Amniotic stem cell (primary cell): ENCODE measurements at places on chromosomes 11 and 22.

DNA sequence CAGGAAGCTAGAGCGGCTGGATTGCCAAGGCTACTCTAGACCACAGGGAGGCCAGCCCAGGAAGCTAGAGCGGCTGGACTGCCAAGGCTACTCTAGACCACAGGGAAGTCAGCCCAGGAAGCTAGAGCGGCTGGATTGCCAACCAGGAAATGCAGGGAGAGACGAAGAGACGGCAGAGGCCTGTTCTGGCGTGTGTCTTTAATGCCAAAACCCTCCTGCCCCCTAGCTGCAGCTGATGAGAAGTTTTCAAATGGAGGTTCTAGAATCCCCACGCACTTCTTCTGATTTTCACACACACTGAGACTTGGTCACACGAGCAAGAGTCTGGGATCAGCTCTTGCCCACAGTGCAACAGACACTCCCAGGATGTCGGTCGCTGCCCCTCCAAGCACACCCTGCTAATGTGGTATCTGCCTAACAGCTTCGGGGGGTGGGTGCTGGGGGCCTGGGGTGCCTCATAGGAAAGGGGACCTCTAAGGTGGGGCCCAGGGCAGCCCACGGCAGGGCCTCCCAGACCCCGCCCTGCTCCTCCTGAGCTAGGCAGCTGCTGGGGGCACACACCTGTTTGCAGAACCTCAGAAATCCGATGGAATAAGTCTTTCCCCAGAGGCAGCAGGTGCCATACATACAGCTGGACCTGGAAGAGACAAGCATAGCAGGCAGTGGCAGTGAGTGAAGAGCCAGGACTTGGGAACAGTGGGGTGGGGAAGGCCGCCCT is 28.5 kb downstream of the MAFF start:
- DNase-seq, result no peak

DNA sequence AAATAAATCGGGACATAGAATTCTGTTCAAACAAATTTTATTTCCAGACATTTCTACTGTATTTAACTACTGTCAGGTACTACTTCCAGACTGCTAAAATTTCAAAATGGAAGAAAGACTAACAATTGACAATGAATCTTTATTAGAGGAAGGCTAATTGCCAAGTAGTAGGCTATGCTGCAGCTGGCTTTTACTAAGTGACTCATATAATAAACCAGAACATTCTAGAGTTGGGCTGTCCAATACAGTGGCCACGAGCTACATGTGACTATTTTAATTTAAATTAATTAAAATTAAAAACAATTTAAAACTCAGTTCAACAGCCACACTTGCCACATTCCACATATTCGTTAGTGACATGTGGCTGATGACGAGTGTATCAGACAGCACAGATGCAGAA is 27.6 kb downstream of the CHKA start:
- no peak for DNase-seq

- DNase-seq, result no peak
Observed at GRCh38 chr11:112697391-112698178, 263.6 kb upstream of the NCAM1 start.

GRCh38 chr11:24264868-24265267 is 232.0 kb upstream of the LUZP2 start:
- DNase-seq, result no peak

DNA sequence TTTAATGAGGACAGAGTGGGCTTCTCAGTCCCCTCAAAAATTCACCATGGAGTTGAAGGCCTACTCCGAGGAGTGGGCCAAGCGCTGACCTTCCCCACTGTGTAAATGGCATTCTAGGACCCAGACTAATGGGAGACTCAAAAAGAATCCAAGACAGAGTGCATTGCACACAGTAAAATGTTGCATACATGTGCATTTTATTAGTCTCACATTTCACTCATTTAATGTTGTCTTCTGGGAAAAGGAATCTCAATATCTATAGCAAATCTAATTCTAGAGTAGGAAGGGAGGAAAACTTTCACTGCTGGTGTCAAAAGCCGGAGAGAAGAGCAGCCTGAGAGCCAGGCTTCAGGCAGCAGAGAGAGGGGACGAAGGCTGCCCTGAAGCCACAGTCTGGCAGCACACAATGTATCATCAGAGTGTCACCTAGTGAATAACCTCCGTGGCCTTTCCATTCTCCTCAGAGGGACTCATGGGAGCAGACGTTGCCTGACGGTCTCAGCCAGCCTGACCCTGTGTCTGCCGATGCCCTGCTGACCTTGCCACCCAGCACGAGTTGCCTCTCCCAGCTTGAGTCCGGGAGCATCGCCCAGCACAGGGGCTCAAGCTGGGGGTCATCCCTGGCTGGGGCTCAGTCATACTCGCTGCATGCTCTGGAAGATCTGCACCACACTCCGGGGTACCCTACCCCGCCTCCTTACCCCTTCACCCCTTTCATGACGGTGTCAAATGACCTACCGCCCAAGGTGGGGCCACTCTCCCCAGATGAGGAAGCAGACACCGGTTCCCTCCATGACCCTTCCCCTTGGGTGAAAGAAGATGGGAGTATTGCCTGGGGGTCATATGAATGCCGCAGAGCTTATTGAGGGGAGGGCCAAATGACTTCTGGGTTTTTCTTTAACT is 12.9 kb upstream of the POU2AF3 start:
- no peak for DNase-seq

- no peak for DNase-seq
Observed at GRCh38 chr11:123321636-123322035, 108.4 kb upstream of the GRAMD1B start.

GRCh38 chr22:40533712-40534378 is 102.7 kb downstream of the MRTFA start:
- no peak for DNase-seq

- DNase-seq, result no peak
Observed at GRCh38 chr11:8832571-8833260, 78.3 kb upstream of the AKIP1 start.

GRCh38 chr11:75920848-75921247 is 105.8 kb downstream of the UVRAG start:
- DNase-seq, result no peak

DNA sequence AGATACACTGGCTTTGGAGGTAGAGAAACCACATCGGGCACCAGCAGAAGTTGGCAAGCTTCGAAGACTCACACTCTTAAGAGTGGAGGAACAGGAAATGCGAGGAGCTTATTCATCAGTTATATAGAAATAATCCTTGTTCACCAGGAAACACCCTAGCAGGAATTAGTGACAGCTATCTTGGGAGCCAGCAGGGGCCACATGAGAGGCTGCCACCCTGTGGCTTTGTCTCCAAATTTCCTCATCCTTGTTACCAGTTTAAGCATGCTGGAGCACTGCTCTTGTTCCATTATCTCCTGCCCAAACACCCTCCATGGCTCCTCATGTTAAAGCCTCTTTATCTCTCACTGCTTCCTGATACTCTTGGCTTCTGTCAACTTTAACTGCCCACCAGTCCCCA is 131.0 kb downstream of the PLEKHA7 start:
- DNase-seq, result no peak

DNA sequence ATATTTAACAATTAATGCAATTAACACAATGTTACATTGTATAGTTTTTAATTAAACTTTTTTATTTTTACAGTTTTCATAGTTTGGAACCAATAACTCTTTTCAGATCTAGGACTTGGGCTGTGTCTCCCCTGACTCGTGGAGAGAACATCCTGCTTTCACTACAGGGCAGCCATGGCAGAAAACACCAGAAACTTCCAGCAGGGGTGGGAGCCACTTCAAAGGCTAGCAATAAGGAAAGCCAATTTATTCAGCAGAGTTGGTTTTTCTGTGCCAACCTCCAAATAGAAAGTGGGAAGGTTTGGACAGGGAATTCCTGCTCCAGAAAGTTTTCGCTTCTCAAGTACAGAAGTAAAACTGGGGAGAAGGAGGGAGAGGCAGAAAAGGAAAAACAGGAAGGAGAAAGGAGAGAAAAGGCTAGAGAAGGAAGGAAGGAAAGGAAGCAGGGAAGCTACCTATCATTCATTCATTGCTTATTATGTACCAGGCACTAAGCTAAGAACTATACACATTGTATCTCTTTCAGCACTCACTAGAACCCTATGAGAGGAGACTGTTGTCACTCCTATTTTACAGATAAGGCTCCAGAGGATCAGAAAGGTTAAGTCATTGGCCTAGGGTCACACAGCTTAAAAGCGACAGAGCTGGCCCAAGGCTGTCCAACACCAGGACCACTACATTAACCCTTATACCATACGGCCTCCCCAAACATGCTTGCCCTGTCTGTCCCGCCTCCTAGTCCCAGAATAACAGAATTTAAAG is 54.8 kb upstream of the CREB3L1 start:
- DNase-seq, result no peak
